Right atrium auricular region (tissue), 2 donors: ENCODE measurements at places on chromosomes 5 and 9. TPM values are rescaled to one million over a fixed set of nuclear protein-coding genes. Genes with fewer than 3 reads are reported as not detected.

GRCh38 chr5:15933259-15934207 lies 246.1 kb downstream of the MARCHF11 start:
- DNase-seq, result no peak
- no peaks in the 10 kb centered on the region for H3K4me1 ChIP-seq
- no peak overlapping the region for H3K4me3 ChIP-seq
- no peaks in the 10 kb centered on the region for H3K27me3 ChIP-seq
- peaks cover 20% of the 10 kb centered on the region for H3K36me3 ChIP-seq
- H3K27ac ChIP-seq, result no peak overlapping the region

GRCh38 chr5:128491291-128491690 lies 46.8 kb downstream of the FBN2 start:
- no peak overlapping the region for H3K4me3 ChIP-seq
- no peaks in the 10 kb centered on the region for H3K27me3 ChIP-seq
- no peak overlapping the region for H3K27ac ChIP-seq
- H3K36me3 ChIP-seq, result no peaks in the 10 kb centered on the region
- no peak for DNase-seq

DNA sequence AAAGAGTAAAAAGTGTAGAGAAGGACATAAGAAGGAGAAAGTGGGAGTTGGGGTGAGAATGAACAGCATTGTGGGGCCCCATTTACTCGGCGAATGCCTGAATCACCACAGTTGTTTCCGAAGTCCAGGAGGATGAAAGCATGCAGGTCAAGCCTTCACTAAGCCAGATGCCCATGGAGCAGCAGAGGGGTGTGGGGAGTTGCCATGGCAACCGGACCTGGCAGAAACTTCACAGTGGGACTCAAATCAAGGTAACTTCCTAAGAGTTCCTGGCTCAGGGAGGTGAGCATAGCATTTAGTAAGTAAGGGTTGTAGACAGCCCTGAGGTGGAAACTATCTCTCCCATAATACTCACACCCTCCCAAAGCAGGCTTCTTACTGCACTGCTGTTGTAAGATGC lies 357.1 kb downstream of the TRIM32 start:
- H3K27me3 ChIP-seq, result no peaks in the 10 kb centered on the region
- no peak overlapping the region for H3K27ac ChIP-seq
- no peaks in the 10 kb centered on the region for H3K36me3 ChIP-seq
- DNase-seq, result no peak
- H3K4me1 ChIP-seq, result no peaks in the 10 kb centered on the region

DNA sequence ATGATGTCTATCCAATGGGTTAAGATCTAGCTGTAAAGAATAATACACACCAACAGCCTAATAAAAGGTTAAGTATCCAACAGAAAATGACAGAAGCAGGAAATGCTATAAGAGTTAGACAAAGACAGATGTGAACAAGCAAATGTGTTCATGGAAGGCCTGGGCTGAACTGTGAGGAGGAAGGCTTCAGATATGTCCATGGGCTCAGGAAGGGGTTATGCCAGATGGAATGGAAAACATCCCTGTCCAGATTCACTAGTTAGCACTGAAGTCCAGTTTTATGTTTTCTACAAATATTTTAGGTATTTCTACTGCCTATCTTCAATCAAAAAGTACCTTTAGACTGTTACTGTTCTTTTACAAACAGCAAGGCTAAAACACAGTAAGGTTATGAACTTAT lies 27.1 kb downstream of the ERAP1 start:
- no peaks in the 10 kb centered on the region for H3K27me3 ChIP-seq
- H3K4me3 ChIP-seq, result no peak overlapping the region
- H3K4me1 ChIP-seq, result peaks cover 29% of the 10 kb centered on the region
- no peak overlapping the region for H3K27ac ChIP-seq
- peaks cover 53% of the 10 kb centered on the region for H3K36me3 ChIP-seq

GRCh38 chr9:2242831-2243330 lies 227.7 kb downstream of the SMARCA2 start:
- DNase-seq, result no peak
- H3K36me3 ChIP-seq, result no peaks in the 10 kb centered on the region
- no peak overlapping the region for H3K27ac ChIP-seq
- H3K4me1 ChIP-seq, result peaks cover 19% of the 10 kb centered on the region
- H3K27me3 ChIP-seq, result no peaks in the 10 kb centered on the region
- peak overlapping the region; percentile 51 for H3K4me3 ChIP-seq

- H3K27me3 ChIP-seq, result no peaks in the 10 kb centered on the region
- H3K27ac ChIP-seq, result no peak overlapping the region
- H3K4me3 ChIP-seq, result no peak overlapping the region
- no peak for DNase-seq
- no peaks in the 10 kb centered on the region for H3K4me1 ChIP-seq
These were observed 62.0 kb upstream of the MEF2C start for GRCh38 chr5:88944751-88945531.

- DNase-seq, result no peak
- H3K27me3 ChIP-seq, result no peaks in the 10 kb centered on the region
- H3K27ac ChIP-seq, result no peak overlapping the region
- peaks cover 21% of the 10 kb centered on the region for H3K4me1 ChIP-seq
These were observed 52.5 kb downstream of the NACC2 start for GRCh38 chr9:136042541-136042940.

GRCh38 chr9:72363236-72363635 lies 1.8 kb downstream of the ZFAND5 start:
- no peak for DNase-seq
- peaks cover 38% of the 10 kb centered on the region for H3K36me3 ChIP-seq
- no peaks in the 10 kb centered on the region for H3K4me1 ChIP-seq
- peak overlapping the region; percentile 100 for H3K27ac ChIP-seq

- H3K4me3 ChIP-seq, result no peak overlapping the region
- H3K36me3 ChIP-seq, result no peaks in the 10 kb centered on the region
- DNase-seq, result no peak
- H3K27me3 ChIP-seq, result no peaks in the 10 kb centered on the region
- no peak overlapping the region for H3K27ac ChIP-seq
These were observed 62.1 kb downstream of the SLC44A1 start for GRCh38 chr9:105306351-105307140.

DNA sequence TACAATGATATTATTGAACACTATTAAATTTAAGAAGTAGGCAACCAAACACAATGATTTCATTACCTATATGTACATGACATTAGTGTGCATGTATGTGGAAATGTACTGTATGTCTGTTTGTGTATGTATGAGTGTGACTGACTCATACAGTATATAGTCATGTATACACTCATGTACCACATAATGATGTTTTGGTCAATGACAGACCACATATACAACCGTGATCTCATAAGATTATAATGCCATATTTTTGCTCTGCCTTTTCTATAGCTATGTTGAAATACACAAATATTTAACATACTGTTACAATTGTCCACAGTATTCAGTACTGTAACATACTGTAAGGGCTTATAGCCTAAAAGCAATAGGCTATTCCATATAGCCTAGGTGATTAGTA lies 19.7 kb downstream of the SVEP1 start:
- H3K4me1 ChIP-seq, result peaks cover 4% of the 10 kb centered on the region
- no peak overlapping the region for H3K27ac ChIP-seq
- H3K4me3 ChIP-seq, result no peak overlapping the region
- no peak for DNase-seq
- no peaks in the 10 kb centered on the region for H3K27me3 ChIP-seq

GRCh38 chr9:130549093-130549735 lies 30.2 kb upstream of the FUBP3 start:
- no peak overlapping the region for H3K27ac ChIP-seq
- no peak overlapping the region for H3K4me3 ChIP-seq
- H3K27me3 ChIP-seq, result no peaks in the 10 kb centered on the region
- no peaks in the 10 kb centered on the region for H3K36me3 ChIP-seq

DNA sequence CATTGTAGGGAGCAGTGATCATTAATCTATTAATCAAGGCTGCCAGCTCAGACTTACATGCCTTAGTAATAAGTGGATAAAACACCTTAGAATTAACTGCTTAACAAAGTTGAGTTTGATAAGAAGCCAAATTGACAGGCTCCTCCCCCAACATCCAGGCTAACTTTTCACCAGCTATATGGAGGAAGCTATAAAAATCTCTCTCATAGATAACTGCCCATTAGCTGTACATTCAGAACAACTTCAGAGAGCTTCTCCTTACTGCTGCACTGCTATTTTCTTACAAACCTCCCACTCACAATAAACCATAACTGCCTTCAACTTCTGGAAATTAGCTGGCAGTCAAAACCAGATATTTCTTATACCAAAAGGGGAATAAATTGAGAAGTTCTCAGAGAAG lies 364.1 kb downstream of the PRELID2 start:
- H3K4me3 ChIP-seq, result no peak overlapping the region
- H3K36me3 ChIP-seq, result no peaks in the 10 kb centered on the region
- H3K4me1 ChIP-seq, result no peaks in the 10 kb centered on the region
- no peaks in the 10 kb centered on the region for H3K27me3 ChIP-seq
- no peak overlapping the region for H3K27ac ChIP-seq
- DNase-seq, result no peak

DNA sequence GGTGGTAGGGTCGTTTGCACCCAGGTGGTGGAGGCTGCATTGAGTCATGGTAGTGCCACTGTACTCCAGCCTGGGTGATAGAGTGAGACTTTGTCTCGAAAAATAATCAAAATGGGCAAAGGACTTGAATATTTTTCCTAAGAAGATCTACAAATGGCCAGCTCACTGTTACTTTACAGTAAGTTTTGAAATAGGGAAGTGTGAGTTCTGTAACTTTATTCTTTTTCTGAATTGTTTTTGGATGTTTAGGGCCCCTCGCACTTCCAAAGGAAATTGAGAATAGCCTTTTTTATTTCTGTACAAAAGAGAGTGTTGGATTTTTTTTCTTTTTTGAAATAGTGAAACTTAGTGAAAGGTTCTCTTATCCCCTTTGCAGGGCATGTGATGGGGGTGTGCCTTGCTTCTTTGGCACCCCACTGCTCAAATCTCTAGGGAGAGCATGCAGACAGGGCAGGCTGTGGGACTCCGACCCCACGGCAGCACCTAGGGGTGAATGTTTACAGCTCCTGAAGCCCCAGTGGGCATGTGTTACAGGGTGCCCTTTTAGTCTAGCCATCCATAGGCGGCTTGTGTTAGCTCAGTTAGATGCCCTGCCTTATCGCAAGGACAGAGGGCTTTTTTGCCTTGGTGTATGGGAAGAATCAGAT lies 33.3 kb downstream of the GPBP1 start:
- no peak for DNase-seq
- H3K4me1 ChIP-seq, result peaks cover 66% of the 10 kb centered on the region
- H3K27me3 ChIP-seq, result no peaks in the 10 kb centered on the region

DNA sequence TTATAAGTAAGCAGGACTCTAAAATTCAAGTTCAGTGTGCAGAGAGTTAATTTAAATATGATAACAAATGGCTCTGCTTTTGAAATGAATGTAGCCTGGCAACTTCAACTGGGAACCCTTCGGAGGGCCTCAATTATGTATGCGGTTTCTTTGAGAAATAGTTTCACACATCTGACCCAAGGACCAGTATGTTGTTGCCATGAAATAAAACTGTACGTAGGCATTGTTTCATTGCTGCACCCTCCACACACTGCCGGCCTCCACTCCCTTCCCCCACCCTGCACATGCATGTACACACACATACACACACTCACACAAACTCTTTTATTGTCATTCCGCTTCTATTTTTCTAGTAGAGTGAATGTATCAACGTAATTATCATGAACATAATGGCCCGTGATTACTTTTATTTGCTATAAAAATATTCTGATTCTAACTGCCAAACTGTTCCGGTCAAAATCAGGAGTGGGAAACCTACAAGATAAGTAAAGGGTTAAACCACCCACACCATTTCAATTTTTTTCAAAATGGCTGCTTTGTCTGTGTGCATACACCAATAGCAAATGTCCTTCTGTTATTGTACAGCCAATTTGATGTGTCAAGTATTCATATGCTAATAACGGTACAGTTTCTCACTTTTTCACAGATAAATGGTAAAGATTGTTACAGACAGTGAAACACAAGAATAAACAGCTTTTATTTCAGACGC lies 215.5 kb upstream of the TMEM161B start:
- H3K27me3 ChIP-seq, result no peaks in the 10 kb centered on the region
- no peaks in the 10 kb centered on the region for H3K36me3 ChIP-seq
- H3K27ac ChIP-seq, result no peak overlapping the region
- DNase-seq, result no peak
- no peak overlapping the region for H3K4me3 ChIP-seq
- no peaks in the 10 kb centered on the region for H3K4me1 ChIP-seq

- no peak for DNase-seq
- no peak overlapping the region for H3K27ac ChIP-seq
These were observed 581.0 kb upstream of the RORB start for GRCh38 chr9:73916016-73916673.

DNA sequence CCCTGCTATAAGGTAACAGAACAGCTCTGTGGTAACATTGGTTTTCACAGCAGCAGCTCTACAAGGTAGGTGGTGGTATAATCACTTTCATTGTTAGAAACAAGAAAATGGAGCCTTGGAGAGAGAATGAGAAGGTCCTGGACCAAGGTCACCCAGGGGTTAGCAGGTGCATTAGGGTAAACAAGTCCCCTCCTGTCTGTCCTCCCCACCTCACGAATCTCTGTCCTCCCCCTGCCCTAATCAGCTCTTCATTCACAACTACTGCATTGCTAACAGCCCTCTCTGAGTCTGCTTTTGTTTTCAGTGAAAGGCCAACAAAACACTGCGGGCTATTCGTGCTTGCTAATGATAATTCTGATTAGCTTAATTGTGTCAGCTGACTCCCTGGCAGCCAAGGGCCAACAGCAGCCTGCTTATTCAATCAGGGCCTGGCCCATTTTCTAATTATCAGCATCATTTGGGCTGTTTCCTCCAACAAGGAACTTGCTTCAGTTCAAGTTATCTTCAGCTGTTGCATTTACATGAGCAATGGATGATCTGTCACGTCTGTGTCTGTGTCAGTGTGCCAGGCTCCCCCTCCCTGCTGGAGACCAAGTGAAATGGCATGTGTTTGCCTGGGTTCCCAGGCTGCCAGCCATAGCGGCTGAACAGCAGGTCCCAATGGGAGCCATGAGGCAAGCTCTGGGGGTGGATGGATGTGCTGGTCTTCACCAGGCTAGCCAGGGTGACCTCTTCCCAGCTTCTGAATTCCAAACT lies 56.7 kb upstream of the EQTN start:
- H3K36me3 ChIP-seq, result no peaks in the 10 kb centered on the region
- no peak overlapping the region for H3K27ac ChIP-seq
- no peaks in the 10 kb centered on the region for H3K27me3 ChIP-seq
- DNase-seq, result no peak

Gene SLIT3
- 66.1 TPM for total RNA-seq

Gene PAPPA
- total RNA-seq, result 1.8 TPM

Gene SOHLH1
- total RNA-seq, result not detected

Gene BNC2
- total RNA-seq, result 68.3 TPM

Gene CORO2A
- total RNA-seq, result 0.39 TPM

Gene STING1
- total RNA-seq, result 80.0 TPM

Gene RAB3C
- total RNA-seq, result 0.16 TPM

Gene CRB2
- 1.6 TPM for total RNA-seq
